ENCODE measurements at places on chromosomes 13 and 19.

DNA sequence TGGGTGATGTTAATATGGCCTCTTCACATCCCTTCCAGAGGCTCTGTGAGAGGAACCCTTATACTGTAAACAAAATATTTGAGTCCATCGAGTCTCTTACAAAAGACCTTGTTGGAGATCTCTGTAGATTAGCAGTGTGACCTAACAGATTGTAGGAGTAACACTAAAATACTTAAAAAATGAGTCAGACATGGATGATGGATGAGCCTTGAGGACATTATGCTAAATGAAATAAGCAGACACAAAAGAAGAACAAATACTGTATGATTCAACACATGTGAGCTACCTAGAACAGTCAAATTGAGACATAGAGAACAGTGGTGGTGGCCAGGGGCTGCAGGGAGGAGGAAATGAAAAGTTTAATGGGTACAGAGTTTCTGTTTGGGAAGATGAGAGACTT lies 152.2 kb upstream of the UBL3 start:
- DNase-seq = no peak

GRCh38 chr13:106649495-106649894 lies 81.6 kb upstream of the ARGLU1 start:
- peak; percentile 25 for DNase-seq

DNA sequence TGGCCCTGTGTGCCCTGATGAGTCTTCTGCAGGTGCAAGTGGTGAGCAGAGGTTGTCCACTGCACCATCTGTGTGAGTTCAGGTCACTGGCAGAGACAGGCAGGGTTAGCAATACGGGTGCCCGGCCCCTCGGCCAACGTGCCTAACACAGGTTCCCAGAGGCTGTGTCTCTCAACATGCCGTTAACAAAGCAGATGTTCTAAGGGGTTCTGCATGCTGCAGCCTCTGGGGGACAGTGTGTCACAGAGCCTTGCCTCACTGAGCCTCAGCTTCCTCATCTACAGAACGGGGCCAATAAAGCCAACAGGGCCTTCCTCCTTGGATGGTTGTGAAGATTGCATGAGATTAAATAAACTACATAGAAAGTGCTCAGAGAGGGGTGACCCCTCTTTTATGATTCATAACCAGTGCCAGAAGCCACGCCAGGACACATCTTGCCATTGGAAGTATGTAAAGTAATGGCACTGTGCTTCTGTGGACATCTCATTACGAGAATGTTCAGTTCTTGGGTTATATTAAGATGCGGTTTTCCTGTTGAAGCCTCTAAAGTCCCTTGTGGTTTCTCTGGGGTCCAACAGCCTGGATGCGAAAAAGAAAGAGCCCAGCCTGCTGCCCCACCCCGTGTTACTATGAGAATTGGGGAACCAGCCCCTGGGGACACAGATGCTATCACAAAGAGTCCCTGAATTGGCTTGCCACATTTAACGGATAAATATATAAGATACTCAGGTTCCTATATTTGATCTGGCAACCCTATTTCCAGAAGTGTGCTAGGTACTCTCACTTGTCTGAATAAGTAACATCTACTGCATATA lies 11.2 kb upstream of the ARHGEF18 start:
- no peak for DNase-seq

- no peak for DNase-seq
Measured at GRCh38 chr13:105634059-105634458, 901.4 kb downstream of the EFNB2 start.

DNA sequence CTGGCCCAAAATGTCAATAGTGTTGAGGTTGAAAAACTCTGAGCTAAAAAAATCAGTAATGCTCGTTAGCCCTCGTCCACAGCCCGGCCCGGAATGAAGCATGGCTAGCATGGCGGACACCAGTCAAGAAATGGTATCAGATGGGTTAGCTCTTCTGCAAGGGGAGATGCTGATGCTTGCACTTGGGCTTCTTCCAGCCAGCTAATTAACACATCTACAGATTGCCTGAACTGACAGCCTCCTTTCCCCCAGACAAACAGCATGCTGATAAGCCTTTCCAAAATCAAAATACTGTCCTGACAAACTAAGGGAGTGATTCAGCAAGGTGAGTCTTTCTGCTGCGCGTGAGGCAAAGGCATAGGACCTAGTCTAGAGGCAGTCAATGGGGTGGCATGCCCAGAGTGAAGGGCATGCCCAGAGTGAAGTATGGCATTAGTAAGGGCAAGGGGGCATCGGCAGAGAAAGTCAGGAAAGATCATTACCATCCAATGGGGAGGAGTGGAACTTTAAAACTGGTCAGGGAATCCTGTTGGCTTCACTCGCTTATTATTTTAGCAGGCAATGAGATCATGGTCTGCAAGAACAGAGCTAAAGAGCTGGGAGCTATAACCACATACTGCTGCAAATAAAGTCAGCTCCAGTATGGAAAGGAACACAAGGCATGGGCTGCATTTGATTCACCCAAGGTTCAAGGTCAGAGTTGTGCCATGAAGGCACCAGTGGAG lies 30.2 kb upstream of the UBE2L5 start:
- no peak for DNase-seq

- DNase-seq = no peak
Measured at GRCh38 chr19:14150041-14150769, 13.8 kb upstream of the ASF1B start.

DNA sequence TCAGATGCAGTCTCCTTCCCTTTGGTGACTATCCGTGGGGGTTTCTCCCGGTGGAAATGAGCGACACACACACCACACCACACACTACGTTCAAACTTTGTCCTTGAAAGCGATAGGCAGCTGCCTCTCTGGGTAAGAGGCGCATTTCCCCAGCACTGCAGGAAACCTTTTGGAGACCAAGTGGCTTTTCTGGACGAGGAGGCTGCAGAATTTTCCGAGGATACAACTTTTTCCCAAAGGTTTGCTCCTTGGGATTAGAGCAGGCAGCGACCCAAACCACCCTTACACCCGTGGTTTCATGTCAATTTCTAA lies 38.2 kb upstream of the FLT1 start:
- DNase-seq = no peak

DNA sequence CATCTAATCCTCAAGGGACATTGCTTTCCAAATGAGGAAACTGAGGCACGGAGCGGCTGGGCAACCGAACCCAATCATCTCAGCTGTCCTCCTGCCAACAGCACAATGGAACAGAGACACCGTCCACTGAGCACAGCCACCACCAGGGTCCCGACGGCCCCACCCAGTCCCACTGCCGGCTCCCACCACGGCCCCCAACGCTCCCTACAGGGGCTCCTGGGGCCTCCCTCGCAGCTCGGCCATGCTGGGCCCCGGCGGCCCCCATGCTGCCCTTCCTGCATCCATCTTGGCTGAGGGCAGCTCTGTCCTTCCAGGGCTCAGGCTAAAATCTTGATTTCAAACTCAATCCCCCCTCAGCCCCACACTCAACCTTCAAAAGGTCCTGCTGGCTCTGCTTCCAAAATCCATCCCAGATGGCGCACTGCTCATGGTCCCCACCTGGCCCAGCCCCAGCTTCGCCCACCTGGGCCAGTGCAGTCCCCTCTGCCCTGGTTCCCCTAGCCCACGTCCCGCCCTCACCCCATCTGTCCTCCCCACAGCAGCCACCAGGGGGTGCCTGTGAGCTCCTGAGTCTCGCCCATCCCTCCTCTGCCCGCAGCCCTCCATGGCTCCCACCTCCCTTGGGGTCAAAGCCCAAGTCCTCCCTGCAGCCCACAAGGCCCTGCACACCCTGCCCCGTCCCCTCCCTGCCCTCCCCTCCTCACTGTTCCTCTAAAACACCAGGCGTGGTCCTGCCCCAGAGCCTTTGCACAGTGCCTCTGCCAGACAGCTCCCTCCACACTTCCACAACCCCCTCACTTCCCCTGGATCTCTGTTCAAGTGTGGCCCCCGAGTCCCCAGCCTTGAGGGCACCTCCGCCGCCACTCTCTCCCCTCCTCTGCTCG lies 7.9 kb downstream of the PIP5K1C start:
- DNase-seq = no peak

- no peak for DNase-seq
Measured at GRCh38 chr19:43636121-43636683, 3.4 kb downstream of the CADM4 start.

- peak; percentile 28 for DNase-seq
Measured at GRCh38 chr19:18282021-18282787, 782 bp upstream of the JUND start.

GRCh38 chr13:21549633-21550032 lies 54.3 kb downstream of the MICU2 start:
- no peak for DNase-seq

DNA sequence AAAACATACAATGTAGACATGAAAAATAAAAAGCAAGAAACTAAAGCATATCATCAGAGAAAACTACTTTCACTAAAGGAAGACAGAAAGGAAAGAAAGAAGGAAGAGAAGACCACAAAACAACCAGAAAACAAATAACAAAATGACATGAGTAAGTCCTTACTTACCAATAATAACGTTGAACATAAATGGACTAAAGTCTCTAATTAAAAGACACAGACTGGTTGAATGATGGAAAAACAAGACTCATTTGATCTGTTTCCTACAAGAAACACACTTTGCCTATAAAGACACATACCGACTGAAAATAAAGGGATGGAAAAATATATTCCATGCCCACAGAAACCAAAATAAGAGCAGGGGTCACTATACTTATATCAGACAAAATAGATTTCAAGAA lies 46.0 kb downstream of the RB1 start:
- no peak for DNase-seq

GRCh38 chr13:55069746-55070145 lies 2041.1 kb downstream of the OLFM4 start:
- no peak for DNase-seq

DNA sequence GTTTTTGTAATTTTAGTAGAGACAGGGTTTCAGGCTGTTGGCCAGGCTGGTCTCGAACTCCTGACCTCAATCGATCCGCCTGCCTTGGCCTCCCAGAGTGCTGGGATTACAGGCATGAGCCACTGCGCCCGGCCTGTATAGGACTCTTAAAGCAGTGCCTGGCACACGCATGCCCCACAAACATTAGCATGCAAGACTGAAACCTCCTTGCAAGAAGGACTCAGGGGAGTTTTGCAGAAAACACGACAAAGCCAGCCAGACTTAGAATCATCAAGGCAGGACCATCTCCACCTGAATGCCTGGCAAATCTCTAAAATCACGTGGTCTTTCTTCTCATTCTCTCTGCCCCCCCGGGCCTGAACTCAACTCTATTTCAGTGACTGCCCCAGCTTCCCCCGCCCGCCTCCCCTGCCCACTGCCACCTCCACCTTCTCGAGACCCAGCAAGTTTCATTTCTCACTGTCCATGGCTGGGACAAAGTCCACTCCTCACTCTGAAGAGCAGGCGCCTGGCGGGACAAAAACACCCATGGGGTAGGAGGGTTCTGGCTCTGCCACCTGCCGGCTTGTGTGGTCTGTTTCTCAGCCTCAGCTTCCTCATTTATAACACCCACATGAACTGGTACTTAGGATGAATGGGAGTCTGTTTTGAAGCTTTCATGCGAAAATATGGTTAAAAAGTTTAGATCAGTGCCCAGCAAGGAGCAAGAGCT lies 2.4 kb downstream of the TICAM1 start:
- peak; percentile 39 for DNase-seq

GRCh38 chr19:52735734-52736133 lies 890 bp upstream of the ZNF611 start:
- peak; percentile 62 for DNase-seq

DNA sequence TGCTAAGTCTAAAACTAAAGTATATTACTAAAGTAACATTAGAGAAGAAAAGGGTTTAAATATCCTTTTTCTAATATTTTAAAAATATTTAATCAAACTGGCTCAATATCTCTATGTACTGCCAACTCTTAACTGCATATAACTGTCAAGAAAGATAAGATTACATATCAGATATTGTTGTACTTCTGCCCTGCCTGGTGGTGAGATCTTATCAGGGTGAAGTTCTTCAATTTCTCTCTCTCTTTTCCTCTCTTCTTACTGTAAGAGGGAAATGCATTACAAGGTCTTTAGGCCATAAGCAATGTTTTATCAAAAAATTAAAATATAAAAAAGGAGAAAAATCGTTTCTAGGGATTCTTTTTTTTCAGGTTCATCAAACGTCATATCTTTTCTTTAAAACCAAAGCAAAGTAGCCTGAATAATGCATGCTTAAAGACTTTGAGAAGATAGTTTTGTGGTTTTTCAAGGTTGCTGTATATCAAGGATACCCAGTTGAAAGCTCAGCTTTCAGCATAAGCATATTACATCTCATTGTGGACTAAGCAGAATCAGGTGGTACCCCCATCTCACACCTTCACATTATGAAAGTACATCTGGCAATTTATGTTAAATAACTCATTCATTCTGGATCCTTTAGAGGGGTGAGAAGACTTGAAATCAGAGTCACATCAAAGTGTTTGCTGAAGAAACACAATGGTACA lies 1625.7 kb upstream of the SLC10A2 start:
- no peak for DNase-seq

DNA sequence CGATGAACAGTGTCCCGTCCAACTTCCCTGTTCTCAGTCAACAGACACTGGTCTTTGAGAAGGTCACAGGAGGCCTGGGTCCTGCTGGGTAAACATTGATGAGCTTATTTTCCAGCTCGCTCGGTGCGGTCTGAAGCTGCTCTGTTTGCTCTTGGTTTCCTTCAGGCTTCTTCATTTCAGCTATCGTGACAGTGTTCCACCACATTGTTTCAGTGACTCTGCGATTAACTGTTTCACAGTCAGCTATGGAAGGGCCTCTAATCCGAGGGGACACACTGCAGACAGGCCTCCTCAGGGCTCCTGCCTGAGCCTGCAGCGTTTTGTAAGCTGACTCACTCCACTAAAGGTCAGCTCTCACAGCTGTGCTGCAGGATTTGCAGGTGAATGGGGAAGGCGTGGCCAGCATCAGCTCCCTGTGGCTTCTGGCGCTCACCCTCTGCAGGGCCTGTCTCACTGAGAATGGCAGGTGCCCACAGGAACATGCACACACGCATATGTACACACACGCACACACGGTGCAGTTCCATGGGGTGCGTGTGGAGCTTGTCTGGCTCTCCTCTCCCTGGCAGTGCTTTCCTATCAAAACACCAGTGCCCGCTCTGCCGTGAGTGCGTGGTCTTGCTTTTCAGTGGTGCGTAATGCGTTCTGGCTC lies 62.9 kb upstream of the MCF2L start:
- no peak for DNase-seq

- DNase-seq = peak; percentile 64
Measured at GRCh38 chr13:19864746-19865309, 1.4 kb upstream of the ZMYM5 start.

DNA sequence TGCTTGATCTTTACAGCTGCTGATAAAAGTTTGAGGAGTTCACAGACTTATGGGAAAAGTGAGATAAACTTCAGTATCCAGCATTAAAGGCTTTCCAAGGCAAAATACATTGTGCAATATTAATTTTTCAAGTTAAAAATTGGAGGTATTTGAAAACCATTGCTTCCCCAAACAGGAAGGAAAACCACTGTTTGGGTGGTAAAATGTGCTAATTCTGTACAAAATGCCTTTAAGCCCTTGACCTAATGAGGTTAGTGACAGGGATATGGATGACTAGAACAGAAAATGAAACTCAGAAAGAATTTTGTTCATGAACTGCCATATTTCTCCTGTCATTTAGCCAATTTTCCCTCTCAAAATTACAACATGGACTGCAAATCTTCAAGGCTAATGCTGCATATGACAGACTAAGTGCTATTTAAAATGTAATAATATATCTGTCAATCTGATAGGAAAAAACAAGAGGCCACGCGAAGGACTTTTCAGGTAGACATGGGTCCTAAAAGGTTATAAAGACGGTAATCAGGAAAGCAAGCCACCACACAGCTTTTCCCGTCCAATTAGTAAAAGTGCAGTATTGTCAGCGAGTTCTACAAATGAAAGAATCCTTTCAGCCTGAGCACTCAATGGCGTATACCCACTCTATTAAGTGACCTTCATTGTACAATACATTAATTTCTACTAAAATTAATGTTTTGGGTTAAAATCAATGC lies 212.8 kb downstream of the ENOX1 start:
- DNase-seq = no peak

GRCh38 chr13:26709461-26709860 lies 51.1 kb downstream of the GPR12 start:
- no peak for DNase-seq
